ENCODE measurements at places on chromosomes 3 and 15.

GRCh38 chr3:23831517-23832394, 26.0 kb downstream of the UBE2E1 start:
- DNase-seq: no peak

DNA sequence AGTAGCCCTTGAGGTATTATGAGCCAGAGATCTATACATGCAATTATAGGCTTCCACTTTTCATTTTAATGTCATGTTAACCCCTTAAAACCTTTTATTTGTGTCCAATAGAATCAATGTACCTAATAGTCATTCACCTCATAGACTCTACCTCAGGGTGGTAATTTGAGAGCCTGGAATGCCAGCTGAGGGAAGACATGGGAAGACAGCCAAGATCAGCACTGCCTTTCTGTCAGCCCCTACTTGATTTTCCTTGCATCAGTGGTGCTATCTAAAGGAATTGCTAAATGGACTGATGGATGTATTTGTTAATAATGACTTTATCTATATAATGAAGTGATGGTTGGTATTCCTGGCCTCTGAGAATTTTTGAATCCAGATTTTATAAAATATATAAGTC, 113.3 kb upstream of the GBE1 start:
- DNase-seq: no peak

- DNase-seq: no peak
Measured at GRCh38 chr3:192397012-192397411, 330.3 kb downstream of the FGF12 start.

- no peak for DNase-seq
Measured at GRCh38 chr3:17195192-17195611, 310.4 kb downstream of the PLCL2 start.

DNA sequence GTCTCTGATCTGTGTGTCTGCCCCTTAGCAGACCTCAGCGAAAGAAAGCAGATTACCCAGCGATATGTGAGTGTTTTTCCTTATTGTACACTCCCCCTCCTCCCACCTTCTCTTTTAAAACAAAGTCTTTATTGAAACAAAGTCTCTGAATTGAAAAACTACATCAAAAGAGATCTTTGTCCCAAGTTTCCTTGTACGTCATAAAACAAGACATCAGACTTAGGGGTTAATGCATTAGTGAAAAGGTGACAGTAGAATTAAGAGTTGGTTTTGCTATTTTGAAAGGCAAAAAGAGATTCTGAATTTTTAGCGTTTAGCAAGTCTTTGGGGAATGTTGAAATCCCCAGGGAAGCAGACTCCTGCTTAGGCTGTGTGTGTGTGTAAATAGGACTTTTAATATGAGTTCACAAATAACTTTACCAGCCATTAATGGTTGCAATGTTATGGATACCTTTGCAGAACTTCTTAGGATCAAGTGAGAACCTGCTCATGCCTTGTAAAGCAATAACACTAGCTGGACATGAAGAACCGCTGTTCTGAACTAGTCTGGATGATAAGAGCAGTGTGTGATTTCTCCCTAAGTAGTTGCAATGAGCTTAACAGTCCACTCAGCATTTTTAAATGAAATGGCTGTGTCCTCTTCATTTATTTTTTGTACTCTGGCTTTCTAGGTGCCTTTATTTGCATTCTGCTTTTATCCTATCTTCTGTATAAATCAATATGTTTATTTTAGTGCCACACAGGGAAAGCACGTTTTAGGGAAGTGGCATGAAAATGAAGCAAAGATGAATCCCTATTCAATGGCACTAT, 136.6 kb downstream of the MCTP2 start:
- no peak for DNase-seq

DNA sequence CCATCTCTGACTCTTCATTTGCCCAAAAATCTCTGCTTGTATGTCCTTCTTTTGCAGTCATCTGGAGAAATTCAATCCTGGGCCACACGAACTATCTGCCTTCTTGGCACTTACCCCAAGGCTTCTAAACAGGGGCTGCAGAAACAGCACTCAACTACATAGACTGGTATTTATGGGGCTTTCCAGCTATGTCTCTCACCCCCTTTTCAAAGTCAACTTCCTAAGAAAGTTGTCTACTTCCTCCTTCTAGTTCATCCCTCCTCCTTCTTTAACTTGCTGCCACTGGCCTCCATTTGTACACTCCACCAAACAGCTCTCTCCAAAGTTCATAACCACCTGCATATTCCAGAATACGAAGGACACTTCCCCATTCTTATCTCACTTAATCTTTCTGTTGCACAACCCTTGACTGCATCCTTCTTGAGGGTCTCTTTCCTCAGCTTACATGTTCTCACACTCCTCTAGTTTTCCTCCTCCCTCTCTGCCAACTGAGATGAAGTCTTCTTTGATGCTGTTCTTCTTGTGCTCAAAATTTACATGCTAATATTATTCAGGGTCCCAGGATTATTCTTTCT, 55.2 kb downstream of the PLD1 start:
- DNase-seq: no peak

GRCh38 chr3:179068779-179069530, 2.7 kb downstream of the ZMAT3 start:
- no peak for DNase-seq

DNA sequence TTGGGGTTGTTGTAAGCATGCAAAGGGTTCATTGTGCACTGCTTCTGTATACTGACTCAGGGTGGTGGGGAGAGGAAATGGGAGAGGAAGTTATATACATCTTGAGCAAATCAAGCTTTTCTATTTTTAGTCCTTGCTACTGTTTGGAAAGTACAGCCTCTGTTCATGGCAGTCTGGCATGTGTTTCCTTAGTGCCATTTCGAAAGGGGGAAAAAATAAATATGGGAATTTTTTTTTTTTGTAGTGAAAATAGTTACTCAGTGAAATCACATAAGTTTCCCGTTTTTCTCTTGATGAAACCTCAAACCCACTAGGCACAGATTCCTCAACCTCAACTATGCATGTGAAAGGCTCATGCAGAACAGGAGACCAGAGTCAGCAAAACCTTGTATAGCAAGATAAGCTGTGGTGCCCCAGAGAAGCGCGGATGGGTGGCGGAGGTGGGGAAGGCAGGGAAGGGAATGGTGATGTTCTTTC, 353.3 kb downstream of the LPP start:
- DNase-seq: no peak

DNA sequence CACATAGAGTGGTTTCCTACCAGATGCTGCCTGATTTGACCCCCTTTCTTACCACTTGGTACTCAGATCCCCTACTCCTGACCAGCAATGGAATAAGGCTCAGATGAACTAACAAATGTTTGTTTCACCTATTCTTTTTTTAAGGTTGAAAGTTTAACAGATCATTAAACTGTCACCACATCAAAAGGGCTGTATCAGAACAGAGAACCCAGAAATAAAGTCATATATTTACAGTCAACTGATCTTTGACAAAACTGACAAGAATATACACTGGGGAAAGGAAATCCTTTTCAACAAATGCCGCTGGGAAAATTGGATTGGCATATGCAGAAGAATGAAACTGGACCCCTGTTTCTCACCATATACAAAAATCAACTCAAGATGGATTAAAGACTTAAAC, 56.0 kb downstream of the GPR176 start:
- no peak for DNase-seq

- no peak for DNase-seq
Measured at GRCh38 chr3:16515885-16516420, 2.5 kb upstream of the RFTN1 start.

GRCh38 chr15:43390723-43391122, 19.8 kb downstream of the TUBGCP4 start:
- DNase-seq: no peak

DNA sequence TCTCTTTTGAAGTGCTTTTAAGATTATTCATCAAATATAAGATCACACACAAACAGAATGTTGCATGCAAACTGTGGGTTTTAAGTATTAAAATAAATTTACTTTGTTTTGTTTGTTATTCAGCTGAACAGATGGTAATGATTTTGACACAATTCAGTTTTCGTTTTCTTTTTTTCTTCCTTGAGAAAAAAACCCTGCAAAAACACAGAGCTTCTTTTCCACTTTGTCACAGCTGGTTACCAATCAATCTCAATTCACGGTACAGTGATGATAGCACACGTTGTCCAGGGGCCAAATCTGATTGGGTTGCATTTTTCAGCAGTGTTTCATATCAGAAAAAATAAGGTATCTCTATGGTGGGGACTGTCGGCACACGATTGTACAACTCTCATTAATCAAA, 473.6 kb downstream of the ROBO2 start:
- no peak for DNase-seq

DNA sequence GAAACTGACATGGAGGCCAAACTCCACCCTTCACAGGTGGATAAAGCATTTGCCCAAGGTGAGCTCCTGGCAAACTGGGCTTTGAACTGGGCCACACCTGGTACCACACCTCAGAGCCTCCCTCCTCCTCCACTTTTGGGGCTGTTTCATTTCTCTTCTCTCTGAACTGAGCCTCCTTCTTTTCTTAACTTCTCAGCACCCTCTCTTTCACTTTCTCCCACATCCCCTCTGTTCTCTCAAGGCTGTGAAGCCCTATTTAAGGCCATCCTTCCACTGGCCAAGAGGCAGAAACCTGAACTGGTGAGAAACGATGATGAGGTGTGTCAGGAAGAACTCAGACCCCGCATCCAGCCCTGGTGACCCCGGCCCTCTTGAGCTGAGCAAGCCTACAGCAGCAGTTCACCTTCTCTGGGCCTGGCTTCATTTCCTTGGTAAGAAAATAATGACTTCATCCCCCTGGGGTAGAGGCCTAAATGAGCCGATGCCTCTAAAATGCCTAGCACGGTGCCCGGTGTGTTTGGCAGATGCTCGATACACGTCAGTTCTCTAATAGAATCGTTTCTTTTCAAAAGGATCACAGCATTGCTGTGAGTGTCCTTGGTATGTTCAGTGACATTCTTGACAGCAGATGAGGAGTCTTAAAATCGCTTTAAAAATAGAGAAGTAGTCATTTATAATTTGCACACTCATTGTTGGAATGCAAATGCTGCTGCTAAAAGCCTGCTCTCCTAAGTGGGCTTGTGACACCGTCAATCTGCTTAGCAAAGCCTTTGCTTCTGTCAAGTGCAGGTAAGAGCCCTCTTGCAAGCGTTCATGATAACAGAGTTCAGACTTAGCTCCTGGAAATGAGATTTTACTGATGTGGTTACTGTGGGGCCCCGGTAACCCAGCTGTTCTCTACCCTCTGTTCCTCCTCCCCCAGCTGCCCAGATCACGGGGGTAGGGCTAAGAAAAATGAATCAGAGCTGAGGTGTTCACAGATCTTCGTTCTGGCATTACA, 97.7 kb upstream of the ATP2B2 start:
- no peak for DNase-seq

- DNase-seq: no peak
Measured at GRCh38 chr3:65083240-65083639, 395.4 kb upstream of the ADAMTS9 start.

DNA sequence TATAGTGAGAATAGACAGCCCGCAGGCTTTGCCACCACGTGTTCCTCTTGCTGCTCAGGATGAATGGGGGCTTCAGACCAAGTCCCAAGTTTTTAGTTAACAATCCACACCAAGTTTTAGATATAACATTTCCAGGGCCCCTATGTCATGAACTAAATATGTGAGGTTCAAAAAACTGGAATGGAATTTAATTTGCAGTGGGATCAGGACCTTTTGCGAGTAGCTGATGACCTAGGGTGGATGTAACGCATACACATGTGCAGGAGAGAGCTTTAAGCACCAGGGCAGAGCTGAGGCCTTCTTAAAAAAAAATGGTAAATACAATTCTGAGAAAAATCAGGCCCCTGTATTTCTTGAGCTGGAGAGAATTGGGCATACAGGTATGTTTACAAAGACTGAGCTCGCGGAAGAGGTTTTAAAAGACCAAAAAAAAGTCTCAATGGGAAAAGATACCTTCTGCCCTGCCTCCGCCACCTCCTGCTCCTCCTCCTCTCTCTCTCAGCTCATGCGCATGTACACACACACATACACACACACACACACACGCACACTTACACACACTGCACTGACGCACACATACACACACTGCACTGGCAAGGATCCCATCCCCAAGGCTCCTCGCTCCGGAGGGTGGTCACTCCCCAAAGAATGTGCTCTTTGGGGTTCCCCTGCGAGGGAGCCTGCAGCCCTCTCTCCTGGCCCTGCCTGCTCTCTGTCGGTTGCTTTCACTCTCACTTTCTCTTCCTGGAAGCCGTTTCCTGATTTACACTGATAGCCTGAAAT, 48.2 kb upstream of the IGF1R start:
- peak; percentile 66 for DNase-seq

- DNase-seq: no peak
Measured at GRCh38 chr3:42012383-42012934, 50.6 kb upstream of the ULK4 start.

GRCh38 chr3:52237006-52237656, 1.8 kb downstream of the TWF2 start:
- DNase-seq: no peak

- peak; percentile 29 for DNase-seq
Measured at GRCh38 chr15:31487811-31488436, 161.3 kb downstream of the KLF13 start.

Data from small intestine (tissue), 16 donors.